Colonic mucosa (tissue), 4 donors: ENCODE measurements at places on chromosomes 2 and 18. TPM values are rescaled to one million over a fixed set of nuclear protein-coding genes. Genes with fewer than 3 reads are reported as not detected.
A peak's percentile ranks its signal among the peaks of the same experiment; 100 is the strongest.

The IL1F10 gene
- total RNA-seq: not detected

The TEX44 gene
- total RNA-seq: not detected

The DYNAP gene
- total RNA-seq: not detected

The MYL1 gene
- not detected for total RNA-seq

The GRHL1 gene
- total RNA-seq: 1.9 TPM

The TRIM43B gene
- total RNA-seq: not detected

The SAG gene
- total RNA-seq: 1.8 TPM

The SDC1 gene
- total RNA-seq: 213 TPM

The PDE1A gene
- 1.7 TPM for total RNA-seq

- H3K27me3 ChIP-seq: no peaks in the 10 kb centered on the region
- DNase-seq: no peak
- no peaks in the 10 kb centered on the region for H3K36me3 ChIP-seq
- no peak overlapping the region for H3K4me3 ChIP-seq
- no peaks in the 10 kb centered on the region for H3K4me1 ChIP-seq
Observed at GRCh38 chr2:22134421-22134820, 1010.7 kb downstream of the TDRD15 start.

DNA sequence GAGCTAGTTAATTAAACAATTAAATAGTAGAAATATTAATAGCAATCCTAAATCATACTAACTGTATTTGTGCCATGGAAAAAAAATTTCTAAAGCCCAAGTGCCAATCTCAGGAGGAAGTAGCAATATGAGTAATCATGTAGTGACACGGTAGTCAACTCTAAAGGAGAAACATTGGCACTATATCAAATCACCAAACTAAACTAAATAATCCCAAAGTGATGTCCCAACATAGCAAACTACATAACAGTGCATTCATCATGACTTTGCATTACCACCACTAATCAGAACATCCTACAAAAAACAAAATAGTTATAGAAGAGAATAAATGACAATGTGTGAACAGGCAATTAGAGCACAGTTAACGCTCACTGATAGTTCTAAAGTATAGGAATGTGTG, 195.1 kb downstream of the EXOC6B start:
- no peak overlapping the region for H3K27ac ChIP-seq
- no peaks in the 10 kb centered on the region for H3K27me3 ChIP-seq
- no peak overlapping the region for H3K4me3 ChIP-seq
- H3K4me1 ChIP-seq: no peaks in the 10 kb centered on the region
- DNase-seq: no peak

DNA sequence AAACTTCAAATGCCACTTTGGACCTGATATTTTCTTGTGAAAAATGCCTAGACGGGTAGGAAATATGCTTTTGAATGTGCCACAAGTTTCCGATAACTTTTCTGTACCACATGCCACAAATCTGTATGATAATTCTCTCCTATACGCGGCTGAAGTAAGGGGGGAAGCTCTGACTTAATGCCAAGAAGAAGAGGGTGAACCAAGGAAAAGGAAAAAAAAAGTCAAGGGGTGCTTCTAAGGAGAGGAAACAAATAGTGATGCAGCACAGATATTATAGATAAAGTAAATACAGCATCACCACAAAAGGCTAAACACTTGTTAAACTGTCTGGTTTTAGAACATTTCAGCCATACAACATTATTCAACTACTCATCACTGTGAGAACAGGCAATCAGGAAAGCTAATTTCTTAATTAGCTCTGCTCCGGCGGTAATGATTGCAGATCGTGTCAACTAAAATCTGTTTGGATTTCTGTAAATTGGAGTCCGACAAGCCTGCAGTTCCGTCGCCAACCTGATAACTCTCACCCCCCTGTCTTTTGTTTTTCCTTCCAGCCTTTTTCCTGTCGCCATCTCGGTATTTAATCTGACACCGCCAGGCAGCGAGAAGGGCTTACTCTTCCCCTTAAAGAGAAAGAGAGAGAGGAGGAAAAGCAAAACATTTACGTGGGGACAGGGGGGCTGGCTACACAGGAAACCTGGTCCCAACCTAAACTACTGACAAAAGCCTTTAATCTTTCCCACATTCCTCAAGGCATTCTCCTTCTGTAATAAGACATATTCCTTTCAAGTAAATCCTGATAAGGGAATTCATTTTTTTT, 67.5 kb downstream of the ZEB2 start:
- no peaks in the 10 kb centered on the region for H3K4me1 ChIP-seq
- no peaks in the 10 kb centered on the region for H3K36me3 ChIP-seq
- H3K27ac ChIP-seq: peak overlapping the region; percentile 25
- DNase-seq: no peak
- H3K27me3 ChIP-seq: peaks cover 8% of the 10 kb centered on the region

DNA sequence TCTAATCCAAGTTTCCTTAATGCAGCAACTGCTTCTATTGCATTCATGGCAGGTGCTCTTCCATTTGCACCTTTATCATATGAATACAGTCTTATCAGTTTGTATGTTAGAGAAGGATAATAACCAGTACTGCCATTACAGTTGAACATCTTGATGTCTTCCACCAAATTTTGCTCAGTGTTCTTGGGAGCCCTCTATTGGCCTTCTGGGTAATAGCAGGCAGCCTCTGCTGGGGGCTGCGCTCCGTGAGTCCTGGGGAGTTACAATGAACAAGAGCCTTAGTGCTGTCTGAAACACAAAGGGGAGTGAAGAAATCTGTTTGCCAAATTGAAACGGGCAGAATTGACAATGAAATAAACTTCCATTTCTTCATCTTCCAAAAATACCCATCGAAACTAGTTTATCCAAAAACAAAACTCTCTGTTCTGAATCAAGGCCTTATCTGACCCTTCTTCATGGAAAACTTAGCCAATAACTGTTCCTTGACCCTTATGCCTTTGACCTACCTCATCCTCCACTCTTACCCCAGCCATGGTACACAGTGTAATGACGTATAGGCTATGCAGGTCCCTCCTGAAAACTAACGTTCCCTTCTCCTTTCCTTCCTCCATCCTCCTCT, 79.9 kb downstream of the ALK start:
- no peaks in the 10 kb centered on the region for H3K36me3 ChIP-seq

DNA sequence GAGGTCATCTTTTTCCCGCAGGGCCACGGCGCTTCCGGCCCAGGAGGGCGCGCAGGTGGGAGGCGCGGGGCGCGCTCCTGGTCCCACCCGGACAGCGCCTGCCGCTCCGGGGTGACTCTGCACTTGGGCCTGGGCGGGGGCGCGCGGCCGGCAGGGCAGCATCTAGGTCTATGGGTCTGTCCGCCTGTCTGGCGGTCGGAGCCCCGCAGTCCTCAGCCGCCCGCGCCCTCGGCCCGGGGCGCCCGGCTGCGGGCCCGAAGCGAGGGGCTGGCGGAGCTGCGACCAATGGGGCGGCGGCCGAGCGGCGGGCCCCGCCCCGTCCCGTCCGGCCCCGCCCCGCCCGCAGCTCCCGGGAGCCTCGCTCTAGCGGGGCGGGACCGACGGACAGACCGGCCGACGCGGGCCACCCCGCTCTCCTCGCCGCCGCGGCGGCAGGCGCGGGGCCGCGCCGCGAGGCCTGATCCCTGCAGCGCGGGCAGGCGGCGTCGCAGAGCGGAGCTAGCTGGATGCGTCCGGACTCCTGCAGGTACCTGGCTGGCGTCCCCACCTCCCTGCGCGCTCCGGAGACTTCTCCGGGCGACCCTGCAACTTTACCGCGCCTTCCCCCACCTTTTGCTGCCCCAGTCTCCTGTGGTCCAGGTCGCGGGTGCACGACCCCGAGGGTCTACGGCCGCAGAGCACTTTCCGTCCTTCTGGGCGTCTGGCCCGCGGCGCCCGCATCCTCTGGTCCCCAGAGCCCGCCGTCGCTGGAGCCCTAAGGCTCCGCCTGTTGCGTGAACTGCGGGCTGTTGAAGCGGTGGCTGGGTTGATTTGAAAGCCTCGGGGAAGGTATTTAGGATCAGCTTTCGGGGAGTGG, at the start of gene KCNS3:
TSS of gene KCNS3 (plus strand) at position 387 of the 856 bp plus-strand sequence. CDS start 52,342 bp downstream, outside the sequence.
- peak within 1 kb of the TSS; percentile 77 for H3K27ac ChIP-seq
- peak within 1 kb of the TSS; percentile 79 for H3K4me3 ChIP-seq
- peak; percentile 50 for DNase-seq
- H3K4me1 ChIP-seq: no peaks in the 10 kb centered on the region
- no peaks in the 10 kb centered on the region for H3K36me3 ChIP-seq

DNA sequence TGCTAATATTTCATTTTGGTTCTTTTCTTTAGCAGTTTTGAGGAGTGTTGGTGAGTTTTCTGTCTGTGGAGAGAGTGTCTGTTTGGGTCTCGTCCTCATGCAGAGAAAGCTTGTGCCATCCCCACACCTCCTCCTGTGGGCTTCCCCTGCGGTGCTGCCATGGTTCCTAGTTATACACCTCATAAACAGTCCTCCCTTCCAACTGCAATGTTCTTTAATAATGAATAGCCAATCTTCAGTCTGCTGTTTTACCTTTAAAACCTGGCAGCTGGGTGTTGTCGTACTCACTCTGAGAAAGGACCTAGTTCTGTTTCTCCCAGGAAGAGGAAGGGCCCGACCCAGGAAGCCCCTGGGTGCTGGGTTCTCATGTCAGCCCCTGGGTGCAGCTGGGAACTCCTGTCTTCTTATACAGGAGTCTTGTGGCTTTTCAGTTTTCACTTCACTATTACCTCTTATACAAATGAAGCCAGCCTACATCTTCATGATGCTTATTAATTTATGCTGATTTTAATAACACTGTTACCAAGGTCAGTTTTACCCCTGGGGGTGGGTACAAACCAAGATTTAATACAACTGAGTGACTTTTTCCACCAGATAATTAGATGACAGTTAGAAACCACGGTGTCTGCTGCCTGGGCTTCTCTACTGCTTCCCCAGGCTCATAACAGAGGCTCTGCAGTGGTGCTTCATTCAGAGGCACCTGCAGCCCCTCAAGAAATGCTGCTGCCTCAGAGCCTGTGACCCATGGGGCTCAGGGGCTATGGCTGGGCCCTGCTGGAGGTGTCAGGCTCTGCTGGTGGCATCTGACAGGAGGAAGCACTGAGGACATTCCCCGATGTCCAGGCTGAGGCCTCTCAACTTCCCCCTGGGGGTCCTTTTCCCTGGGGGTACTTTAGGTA, 59.1 kb downstream of the COA5 start:
- H3K36me3 ChIP-seq: peaks cover 7% of the 10 kb centered on the region
- no peak overlapping the region for H3K4me3 ChIP-seq
- H3K27me3 ChIP-seq: no peaks in the 10 kb centered on the region
- DNase-seq: peak; percentile 11
- no peaks in the 10 kb centered on the region for H3K4me1 ChIP-seq
- no peak overlapping the region for H3K27ac ChIP-seq

DNA sequence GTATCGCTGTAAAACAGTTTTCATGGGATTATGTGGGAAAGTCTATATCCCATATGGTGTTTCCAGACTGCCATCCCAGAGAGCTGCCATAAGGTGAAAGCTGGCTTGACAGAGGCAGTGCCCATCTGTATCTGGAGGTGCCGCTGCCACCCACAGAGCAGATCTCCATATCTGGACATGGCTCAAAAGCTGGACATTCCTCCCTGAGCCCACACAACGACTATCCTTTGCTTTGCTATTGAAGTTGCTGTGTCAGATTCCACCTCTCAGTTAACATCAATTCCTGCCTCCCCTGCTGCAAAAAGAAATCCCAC, 55.2 kb downstream of the RND3 start:
- H3K27ac ChIP-seq: no peak overlapping the region
- H3K4me3 ChIP-seq: no peak overlapping the region
- H3K4me1 ChIP-seq: no peaks in the 10 kb centered on the region
- H3K36me3 ChIP-seq: no peaks in the 10 kb centered on the region

- H3K27me3 ChIP-seq: no peaks in the 10 kb centered on the region
- no peaks in the 10 kb centered on the region for H3K4me1 ChIP-seq
- no peak overlapping the region for H3K4me3 ChIP-seq
- H3K27ac ChIP-seq: no peak overlapping the region
- no peaks in the 10 kb centered on the region for H3K36me3 ChIP-seq
- DNase-seq: no peak
Observed at GRCh38 chr2:82730811-82731210, 1728.3 kb downstream of the SUCLG1 start.

- H3K4me1 ChIP-seq: no peaks in the 10 kb centered on the region
- H3K36me3 ChIP-seq: no peaks in the 10 kb centered on the region
- H3K27ac ChIP-seq: no peak overlapping the region
- H3K27me3 ChIP-seq: no peaks in the 10 kb centered on the region
- no peak for DNase-seq
- H3K4me3 ChIP-seq: no peak overlapping the region
Observed at GRCh38 chr2:216578325-216578724, 54.9 kb upstream of the IGFBP2 start.

- no peak for DNase-seq
- no peaks in the 10 kb centered on the region for H3K36me3 ChIP-seq
- H3K4me1 ChIP-seq: no peaks in the 10 kb centered on the region
- H3K27ac ChIP-seq: no peak overlapping the region
- no peak overlapping the region for H3K4me3 ChIP-seq
- H3K27me3 ChIP-seq: no peaks in the 10 kb centered on the region
Observed at GRCh38 chr2:27552941-27553340, 29.9 kb upstream of the ZNF512 start.

GRCh38 chr2:128311216-128311754, 7.4 kb downstream of the HS6ST1 start:
- no peak overlapping the region for H3K27ac ChIP-seq
- H3K27me3 ChIP-seq: no peaks in the 10 kb centered on the region
- H3K4me3 ChIP-seq: no peak overlapping the region
- H3K4me1 ChIP-seq: no peaks in the 10 kb centered on the region

DNA sequence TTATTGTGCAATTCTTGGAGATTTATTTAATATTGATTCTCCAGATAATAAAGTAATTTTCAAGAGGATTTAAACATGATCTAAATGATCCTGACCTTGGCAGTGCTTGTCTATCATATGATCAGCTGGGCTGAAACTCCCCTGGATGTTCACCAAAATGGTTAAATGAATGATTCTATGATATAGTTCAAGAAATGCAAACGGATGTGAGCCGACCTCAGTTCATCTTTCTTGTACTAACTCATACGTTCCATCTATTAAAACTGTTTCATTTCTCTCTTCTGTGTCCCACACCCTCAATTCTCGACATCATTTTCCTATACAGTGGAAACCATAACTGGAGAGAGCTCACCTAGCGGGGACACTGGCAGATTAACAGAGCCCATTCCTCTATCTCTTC, 281.7 kb upstream of the CCDC68 start:
- no peak overlapping the region for H3K27ac ChIP-seq
- no peaks in the 10 kb centered on the region for H3K4me1 ChIP-seq
- no peak overlapping the region for H3K4me3 ChIP-seq
- no peaks in the 10 kb centered on the region for H3K36me3 ChIP-seq
- no peak for DNase-seq

- H3K4me1 ChIP-seq: peaks cover 17% of the 10 kb centered on the region
- peak within 1 kb of the TSS; percentile 20 for H3K4me3 ChIP-seq
- DNase-seq: peak; percentile 97
- H3K27ac ChIP-seq: peak within 1 kb of the TSS; percentile 87
- no peaks in the 10 kb centered on the region for H3K36me3 ChIP-seq
Observed at GRCh38 chr2:85409845-85410583, at the start of gene CAPG. Gene CAPG (minus strand): TSS chr2:85410366. CDS start chr2:85402145, 8,221 bp downstream.

DNA sequence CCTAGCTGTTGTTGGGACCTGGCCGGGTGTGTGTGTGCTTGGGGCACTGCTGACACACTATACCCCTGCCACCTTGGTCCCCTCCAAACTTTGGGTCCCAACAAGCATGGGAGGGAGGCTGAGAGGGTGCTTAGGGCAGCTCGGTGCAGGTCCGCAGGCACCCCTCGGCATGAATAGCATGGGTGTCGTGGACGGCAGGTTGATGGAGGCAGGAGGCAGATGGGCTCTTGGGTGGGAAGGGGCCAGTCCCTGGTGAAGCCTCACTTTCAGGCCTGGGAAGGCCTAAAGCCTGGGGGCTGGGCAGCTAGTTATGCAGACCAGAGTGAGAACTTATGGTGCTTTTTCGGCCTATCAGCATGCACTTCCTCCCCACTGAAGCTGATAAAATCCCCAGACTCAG, 164.2 kb downstream of the CDH19 start:
- H3K4me3 ChIP-seq: no peak overlapping the region
- H3K4me1 ChIP-seq: no peaks in the 10 kb centered on the region
- DNase-seq: no peak
- no peaks in the 10 kb centered on the region for H3K27me3 ChIP-seq
